Cardiac muscle cell (in vitro differentiated cells and primary cell): ENCODE measurements at places on chromosomes 3 and 15. TPM values are rescaled to one million over a fixed set of nuclear protein-coding genes. Genes with fewer than 3 reads are reported as not detected.

The SEMA6D gene
- total RNA-seq: 71.3 and 90.6 TPM in 2 replicates

The CCR2 gene
- total RNA-seq: not detected in 2 replicates

The C2CD4B gene
- total RNA-seq: 0.15 TPM in 1 of 2 replicates, not detected in the other

The SLC12A8 gene
- 1.7 and 3.4 TPM in 2 replicates for total RNA-seq

- H3K4me3 ChIP-seq: no peak overlapping the region
- no peak for DNase-seq
- H3K36me3 ChIP-seq: no peaks in the 10 kb centered on the region
- peaks cover 4% of the 10 kb centered on the region for H3K4me1 ChIP-seq
- no peak overlapping the region for H3K27ac ChIP-seq
These were observed 55.5 kb downstream of the RGMA start for GRCh38 chr15:93033434-93034045.

DNA sequence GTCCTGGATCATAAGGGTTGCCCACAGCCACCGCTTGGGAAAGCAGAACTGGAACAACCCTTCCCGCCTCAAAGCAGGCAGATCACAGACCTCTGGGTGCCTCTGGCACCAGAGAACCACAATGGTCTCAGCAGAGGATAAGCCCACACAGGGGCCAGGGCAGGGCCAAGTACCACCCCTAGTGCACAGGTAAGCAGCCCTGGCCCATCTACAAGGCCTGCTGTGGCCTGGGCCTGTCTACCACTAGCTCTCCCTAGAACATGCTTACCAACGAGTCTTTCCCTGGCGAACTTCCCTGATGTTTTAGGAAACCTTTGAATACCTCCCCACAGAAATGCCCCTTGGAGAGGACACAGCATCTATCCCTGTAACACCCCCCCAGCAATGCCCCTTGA, 28.3 kb downstream of the TNK2 start:
- H3K36me3 ChIP-seq: peaks cover 32% of the 10 kb centered on the region
- DNase-seq: no peak
- H3K4me1 ChIP-seq: peaks cover 14% of the 10 kb centered on the region
- no peak overlapping the region for H3K4me3 ChIP-seq
- H3K27ac ChIP-seq: no peak overlapping the region
- H3K27me3 ChIP-seq: no peaks in the 10 kb centered on the region

- H3K4me3 ChIP-seq: no peak overlapping the region
- no peaks in the 10 kb centered on the region for H3K27me3 ChIP-seq
- no peaks in the 10 kb centered on the region for H3K36me3 ChIP-seq
- no peak for DNase-seq
- no peak overlapping the region for H3K27ac ChIP-seq
These were observed 7.1 kb upstream of the CPOX start for GRCh38 chr3:98600412-98601095.

DNA sequence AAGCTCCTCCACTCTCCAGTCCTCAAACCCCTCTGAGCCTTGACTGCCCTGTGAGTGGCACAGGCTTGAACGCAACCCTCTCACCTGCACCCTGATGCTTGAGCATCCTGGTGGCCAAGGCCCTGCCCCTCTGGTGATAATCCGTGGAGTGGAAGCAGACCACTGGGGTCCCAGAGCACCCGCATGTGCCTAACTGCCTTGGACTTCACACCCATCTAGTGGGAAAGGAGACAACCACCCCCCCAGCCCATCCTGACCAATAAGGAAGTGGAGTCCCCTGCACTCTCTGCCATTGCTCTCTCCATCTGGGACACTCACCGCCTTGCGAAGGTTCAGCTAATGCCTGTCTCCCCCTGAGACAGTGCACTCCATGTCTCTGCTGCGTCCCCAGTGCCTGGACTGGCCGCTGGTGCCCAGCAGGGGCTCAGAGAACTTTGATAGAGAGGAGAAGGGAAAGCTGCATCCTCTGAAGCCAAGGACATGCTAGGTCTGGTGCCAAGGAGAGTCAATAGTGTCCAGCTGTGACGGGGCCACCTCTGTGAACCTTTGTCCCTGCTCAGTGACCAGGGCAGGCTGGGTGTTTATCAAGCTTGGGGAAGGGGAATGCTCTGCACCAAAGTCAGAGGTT, 3.4 kb downstream of the KLF15 start:
- DNase-seq: no peak
- no peak overlapping the region for H3K4me3 ChIP-seq
- peaks cover 6% of the 10 kb centered on the region for H3K4me1 ChIP-seq
- peaks cover 6% of the 10 kb centered on the region for H3K27me3 ChIP-seq
- H3K36me3 ChIP-seq: peaks cover 5% of the 10 kb centered on the region

- H3K4me1 ChIP-seq: no peaks in the 10 kb centered on the region
- no peak overlapping the region for H3K4me3 ChIP-seq
- H3K36me3 ChIP-seq: no peaks in the 10 kb centered on the region
- no peaks in the 10 kb centered on the region for H3K27me3 ChIP-seq
These were observed 443.7 kb downstream of the EPHA6 start for GRCh38 chr3:97257942-97258697.

GRCh38 chr3:105700575-105700974, 168.2 kb downstream of the CBLB start:
- no peak overlapping the region for H3K27ac ChIP-seq
- DNase-seq: no peak
- H3K27me3 ChIP-seq: no peaks in the 10 kb centered on the region
- no peak overlapping the region for H3K4me3 ChIP-seq

GRCh38 chr3:197186887-197187588, 111.4 kb downstream of the DLG1 start:
- no peaks in the 10 kb centered on the region for H3K4me1 ChIP-seq
- H3K4me3 ChIP-seq: no peak overlapping the region
- no peaks in the 10 kb centered on the region for H3K27me3 ChIP-seq
